ENCODE measurements at places on chromosomes 13 and 19. TPM values are rescaled to one million over a fixed set of nuclear protein-coding genes. Genes with fewer than 3 reads are reported as not detected.

The MAMSTR gene
- 0.85 TPM for total RNA-seq

The LILRB4 gene
- total RNA-seq = not detected

The TMEM238 gene
- 7.0 TPM for total RNA-seq

The ZNF667 gene
- not detected for total RNA-seq

The OR4F17 gene
- not detected for total RNA-seq
